ENCODE measurements at places on chromosomes 3 and 15.

DNA sequence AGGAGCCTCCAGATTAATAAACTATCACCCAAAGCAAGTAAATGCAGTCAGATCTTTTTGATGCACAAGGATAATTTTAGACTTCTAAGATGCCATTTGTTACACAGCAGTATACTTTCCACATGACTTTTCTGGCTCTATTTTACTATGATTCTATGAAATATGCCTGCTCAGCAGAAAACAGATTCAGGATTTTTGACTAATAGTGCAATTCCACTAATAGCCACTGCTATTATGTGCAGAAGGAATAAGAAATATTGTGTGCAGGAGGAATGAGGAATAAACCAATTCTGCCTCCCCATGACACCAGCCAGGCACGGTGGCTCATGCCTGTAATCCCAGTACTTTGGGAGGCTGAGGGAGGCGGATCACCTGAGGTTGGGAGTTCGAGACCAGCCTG lies 11.5 kb upstream of the SPPL2A start:
- no peak for DNase-seq

GRCh38 chr3:129975705-129976048 lies 1.2 kb downstream of the TRH start:
- DNase-seq, result no peak

GRCh38 chr3:40574661-40575060 lies 49.9 kb downstream of the ZNF621 start:
- DNase-seq, result no peak

- DNase-seq, result no peak
These were observed 137.2 kb upstream of the IQSEC1 start for GRCh38 chr3:13210221-13210975.

DNA sequence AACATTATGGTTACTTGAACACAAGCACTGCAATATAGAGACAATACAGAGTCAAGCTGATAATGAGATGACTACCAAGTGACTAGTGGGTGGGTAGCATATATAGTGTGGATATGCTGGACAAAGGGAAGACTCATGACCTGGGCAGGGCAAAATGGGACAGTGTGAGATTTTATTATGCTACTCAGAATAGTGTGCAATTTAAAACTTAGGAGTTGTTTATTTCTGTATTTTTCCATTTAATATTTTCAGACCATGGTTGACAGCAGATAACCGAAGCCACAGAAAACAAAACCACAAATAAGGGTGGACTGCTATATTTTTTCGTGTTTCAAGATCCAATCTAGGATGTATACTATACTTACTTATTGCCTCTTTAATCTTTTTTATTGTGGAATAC lies 19.6 kb downstream of the GALK2 start:
- no peak for DNase-seq
